CD4-positive, alpha-beta T cell (primary cell): ENCODE measurements at places on chromosomes 3 and 15.

DNA sequence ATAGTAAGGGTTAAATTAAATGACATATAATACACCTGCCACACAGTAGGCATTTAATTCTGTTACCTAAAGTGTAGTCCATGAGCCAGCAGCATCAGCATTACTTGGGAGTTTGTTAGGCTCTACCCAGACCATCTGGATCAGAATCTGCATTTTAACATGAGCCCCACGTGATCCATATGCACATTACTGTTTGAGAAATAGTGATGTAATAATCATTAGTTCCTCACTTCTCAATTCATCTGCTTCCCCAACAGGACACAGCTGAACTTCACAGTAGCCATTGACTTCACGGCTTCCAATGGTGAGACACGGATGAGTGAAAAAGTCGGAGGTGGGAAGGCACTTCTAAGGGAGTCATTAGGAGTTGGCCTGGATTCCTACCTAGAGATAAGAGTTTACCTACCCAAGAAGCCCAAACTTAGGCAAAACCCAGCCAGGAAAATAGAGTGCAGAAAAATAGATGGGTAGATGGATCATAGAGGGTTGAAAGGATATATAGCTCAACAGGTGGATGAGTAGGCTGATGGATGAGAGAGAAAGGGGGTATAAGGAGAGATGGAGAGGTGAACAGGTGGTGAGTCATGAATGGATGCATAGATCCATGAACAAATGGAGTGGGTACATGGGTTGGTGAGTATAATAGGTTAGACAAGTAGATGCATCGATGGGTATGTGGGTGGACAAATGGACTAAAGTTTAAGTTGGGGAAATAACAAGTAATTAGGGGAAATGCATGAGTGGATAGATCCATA lies 13.3 kb downstream of the CPNE9 start:
- no peaks in the 10 kb centered on the region for H3K36me3 ChIP-seq
- no peak overlapping the region for H3K27ac ChIP-seq
- no peaks in the 10 kb centered on the region for H3K27me3 ChIP-seq

DNA sequence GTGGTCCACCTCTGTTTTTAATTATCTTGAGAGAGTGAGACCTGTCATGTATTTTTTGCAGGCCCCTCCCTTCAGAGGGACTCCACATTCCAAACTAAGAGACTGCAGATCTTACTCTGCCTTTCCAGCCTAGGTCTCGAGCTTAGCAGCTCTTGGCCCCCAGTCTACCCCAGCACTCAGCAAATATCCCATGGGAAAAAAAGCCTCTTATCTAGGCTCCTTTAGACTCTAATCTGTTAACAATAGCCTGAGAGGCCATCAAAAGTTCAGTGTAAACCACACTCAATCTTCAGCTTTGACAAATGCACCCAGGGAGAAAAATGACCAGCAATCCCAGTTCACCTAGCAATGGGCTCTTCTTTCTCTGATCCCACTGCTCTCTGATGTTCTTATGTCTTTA lies 8.6 kb upstream of the BLM start:
- peaks cover 5% of the 10 kb centered on the region for H3K4me1 ChIP-seq
- H3K27ac ChIP-seq: no peak overlapping the region
- no peaks in the 10 kb centered on the region for H3K27me3 ChIP-seq
- no peak for DNase-seq
- H3K36me3 ChIP-seq: no peaks in the 10 kb centered on the region

DNA sequence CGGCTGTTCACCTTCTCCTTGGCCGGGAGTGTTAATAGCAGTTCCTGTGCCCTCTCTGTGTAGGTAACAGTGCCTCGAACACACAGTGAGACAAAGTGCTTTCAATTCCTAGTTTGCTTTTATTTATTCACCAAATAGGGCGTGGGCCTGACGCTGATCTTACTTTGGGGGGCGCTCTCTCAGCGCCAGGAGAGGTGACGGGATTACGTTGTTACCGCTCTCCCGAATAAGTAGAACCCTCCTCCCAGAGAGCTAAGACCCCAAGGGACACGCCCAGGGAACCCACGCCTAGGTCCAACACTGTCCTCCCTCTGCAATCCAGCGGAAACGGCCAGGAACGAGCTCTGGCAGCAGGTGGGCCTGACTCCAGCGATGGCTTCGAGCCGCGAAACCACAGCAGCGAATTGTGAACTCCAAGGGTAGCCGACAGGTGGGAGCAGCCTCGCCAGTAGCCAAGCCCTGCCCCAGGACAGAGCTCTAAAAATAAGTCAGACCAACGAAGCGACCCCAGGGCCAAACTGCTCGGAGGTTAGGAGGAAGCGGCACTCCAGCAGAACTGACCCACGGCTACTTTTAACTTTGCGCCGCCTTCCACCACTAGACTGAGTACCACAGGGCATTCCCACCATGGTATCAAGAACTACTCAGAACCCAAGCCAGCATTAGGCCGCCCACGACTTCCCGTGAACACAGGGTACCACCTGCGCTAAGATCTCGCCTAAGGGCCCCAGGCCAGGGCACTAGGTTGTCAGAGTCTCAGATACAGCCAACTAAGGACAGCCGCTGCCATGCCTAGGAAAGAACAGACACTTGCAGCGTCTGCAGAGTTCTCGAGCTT lies 1.6 kb upstream of the SIN3A start:
- DNase-seq: peak; percentile 62
- H3K36me3 ChIP-seq: no peaks in the 10 kb centered on the region
- no peaks in the 10 kb centered on the region for H3K27me3 ChIP-seq
- H3K4me3 ChIP-seq: peak overlapping the region; percentile 93
- peaks cover 46% of the 10 kb centered on the region for H3K4me1 ChIP-seq
- peak overlapping the region; percentile 95 for H3K27ac ChIP-seq

DNA sequence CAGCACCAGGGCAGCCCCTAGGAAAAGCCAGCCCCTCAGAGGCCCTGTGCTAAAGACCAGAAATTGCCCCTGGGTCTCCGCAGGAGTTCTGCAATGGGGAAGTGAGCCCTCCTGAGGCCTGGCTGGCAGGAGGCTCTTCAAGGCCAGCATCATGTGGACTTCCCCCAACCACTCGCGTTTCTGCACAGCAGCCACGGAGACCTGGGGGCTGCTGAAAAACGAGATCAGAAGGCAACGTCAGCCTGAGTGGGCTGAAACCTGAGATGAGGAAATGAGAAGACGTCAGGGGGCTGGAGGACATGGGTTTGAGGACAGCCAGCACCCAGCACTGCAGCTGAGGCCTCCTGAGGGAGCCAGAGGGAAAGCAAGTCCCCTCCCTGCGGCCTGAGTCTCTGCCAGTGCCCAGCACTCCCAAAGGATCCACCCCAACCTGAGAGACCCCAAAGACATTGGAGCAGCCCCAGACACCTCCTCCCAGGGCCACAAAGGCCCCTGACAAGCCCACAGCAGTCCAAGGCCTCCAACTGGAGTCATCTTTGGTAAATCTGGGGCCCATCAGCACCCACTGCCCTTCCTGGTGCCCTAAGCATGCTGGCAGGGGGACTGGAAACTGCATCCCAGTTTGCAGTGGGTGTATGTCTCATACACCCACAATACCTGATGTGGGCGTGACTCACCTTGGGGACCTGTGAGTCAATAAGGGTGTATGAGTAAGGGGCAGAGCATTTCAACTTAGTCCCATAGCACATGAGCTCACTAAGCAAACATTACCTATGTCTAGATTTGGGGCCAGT lies 29.2 kb upstream of the CYP11A1 start:
- no peaks in the 10 kb centered on the region for H3K36me3 ChIP-seq
- H3K4me3 ChIP-seq: no peak overlapping the region
- H3K4me1 ChIP-seq: peaks cover 26% of the 10 kb centered on the region
- H3K27ac ChIP-seq: no peak overlapping the region
